ENCODE measurements at places on chromosomes 2 and 18. TPM values are rescaled to one million over a fixed set of nuclear protein-coding genes. Genes with fewer than 3 reads are reported as not detected.

DNA sequence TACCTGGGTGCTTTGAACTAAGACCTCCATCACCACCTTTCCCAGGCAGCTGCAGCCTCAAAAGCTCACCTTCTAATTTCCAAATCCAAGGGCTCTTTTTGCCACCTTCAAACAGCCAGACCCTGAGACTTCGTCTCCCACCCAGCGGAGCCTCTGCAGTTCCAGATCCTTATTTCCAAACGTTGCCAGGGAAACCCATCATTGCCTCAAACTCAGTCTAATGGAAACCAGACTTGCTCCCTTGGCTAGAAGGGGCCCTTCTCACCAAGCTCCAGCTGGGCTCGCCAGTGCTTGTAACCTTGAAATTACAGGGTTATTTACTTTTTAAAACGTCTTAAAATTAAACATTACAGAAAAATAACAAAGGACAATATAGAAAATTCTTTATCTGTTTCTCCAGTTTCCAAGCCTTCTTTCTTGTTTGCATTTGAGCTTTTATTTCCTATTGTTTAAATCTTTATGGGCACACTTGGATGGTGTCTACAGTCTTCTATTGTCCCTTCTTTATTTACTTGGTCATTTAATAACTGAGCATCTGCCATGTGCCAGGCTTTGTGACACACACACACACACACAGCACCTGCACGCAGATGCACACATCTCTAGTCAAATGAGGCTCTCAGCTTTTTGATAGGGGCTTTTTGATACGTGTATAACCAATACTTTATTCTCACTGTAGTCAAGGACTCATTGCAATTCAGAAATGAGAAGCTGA, 36.1 kb downstream of the TRPM8 start:
- no peak for ATAC-seq

- ATAC-seq = no peak
These were observed 148.7 kb upstream of the OSR1 start for GRCh38 chr2:19507137-19507536.

DNA sequence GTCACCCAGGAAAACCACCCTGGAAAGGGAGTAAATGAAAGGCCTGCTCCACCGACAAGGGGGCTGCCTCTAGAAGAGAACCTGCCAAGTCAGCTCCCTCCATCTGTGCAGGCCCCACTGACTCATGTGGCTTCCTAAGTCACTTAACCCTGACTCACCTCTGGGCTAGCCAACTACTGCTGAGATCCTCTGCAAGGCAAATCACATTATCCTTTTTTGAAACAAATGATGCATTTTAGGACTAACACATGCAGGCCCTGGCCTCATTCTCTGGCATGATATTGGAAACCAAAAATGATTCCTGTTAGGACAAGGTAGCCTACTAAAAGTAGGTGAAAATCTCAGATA, 474.6 kb downstream of the EPHA4 start:
- ATAC-seq = no peak

- no peak for ATAC-seq
These were observed 51.3 kb downstream of the ZNF516 start for GRCh38 chr18:76443519-76444445.

DNA sequence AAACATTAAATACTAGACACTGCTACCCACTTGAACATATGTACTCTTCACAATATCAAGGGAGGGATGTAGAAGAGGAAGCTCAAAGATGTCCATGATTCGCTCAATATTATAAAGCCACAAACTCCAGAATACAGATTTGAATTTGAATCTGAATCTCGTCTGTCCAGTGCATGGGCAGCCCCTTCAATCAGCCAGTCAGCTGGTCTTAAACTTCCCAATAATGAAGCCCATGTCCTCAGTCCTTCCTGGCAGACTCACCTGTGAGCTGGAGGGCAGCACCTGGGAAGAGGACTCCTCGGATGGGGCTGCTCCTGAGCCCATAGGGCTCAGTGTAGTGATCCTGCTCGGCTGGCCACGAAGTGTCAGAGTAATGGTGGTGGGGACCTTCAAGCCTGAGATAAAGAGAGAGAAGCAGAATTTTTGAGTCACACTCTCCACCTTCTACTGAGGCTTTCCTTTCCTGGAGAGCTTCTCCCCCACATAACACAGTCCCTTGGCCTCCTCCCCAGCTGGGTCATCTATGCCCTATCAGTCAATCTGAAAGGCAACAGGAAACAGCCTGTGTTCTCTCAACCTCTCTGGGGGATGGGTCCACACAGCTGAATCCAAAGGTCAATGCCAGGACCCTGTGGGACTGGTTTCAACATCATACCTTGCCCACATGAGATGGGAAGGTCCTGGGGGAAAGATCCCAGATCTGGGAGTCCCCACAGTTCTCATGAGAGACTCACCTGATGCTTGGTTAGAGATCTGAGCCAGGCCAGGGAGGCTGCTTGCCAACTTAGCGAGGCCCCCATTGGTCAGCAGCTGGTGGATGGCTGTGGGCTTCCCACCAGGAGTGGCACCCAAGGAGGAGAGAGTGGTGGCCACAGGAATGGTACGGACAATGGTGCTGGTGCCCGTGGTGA, 36.5 kb downstream of the KANSL3 start:
- no peak for ATAC-seq

- no peak for ATAC-seq
These were observed 40.4 kb upstream of the MYCN start for GRCh38 chr2:15899751-15900493.

DNA sequence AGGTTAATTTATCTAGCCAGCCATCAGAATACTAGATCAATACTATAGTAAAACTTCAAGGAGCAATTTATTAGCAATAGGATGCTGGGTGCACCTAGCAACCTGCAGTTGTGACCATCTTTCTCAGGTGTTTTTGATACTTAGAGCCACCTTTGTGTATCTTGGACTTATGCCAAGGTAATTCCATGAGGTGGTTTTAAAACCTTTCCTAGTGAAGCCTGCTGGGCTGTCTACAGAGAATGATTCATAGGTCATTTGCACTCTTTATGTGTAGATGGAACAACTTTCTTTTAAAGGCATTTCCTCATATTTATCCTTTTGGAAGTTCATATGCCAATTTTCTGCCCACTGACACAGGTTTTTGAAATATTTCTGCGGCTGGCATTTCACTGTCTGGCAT, 1030.1 kb upstream of the POU3F3 start:
- ATAC-seq = no peak

GRCh38 chr2:82391386-82391785, 2067.7 kb downstream of the SUCLG1 start:
- ATAC-seq = no peak

DNA sequence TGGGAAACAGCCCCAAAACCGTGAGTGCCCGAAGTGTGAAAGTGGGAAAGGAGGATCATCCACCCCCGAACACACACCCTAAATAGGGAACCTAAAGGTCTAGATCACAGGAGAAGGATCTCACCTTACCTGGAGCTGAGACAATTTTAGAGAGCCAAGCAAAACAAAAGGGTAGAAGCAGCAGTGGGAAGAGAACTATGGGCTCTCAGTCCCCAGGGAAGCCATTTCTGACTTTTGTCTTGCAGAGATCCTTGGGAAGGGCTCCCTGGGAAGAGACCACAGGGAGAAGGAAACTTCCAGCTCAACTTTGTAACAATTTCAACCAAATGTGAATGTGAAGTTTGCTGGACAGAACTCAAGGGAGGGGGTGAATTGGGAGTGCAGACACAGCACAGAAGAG, 110.6 kb downstream of the WDPCP start:
- ATAC-seq = no peak

DNA sequence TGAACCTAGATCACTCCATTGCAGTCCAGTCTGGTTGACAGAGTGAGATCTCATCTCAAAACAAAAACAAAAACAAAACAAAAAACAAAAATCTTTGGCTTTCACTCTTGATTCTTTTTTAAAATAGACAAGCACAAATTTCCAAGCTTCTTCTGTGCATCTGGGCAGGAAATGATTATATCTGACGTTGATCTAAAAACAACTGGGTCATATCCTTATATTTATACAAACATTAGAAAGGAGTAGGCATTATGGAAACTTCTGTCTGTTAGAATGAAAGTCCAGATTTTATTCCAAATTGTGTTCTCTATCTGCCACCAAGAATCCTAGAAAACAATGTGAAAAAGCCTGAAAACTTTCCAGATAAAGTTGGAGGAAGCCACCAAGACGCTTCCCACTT, 26.2 kb upstream of the PMAIP1 start:
- ATAC-seq = no peak

- ATAC-seq = no peak
These were observed 268.8 kb downstream of the ARHGAP15 start for GRCh38 chr2:143397884-143398614.

DNA sequence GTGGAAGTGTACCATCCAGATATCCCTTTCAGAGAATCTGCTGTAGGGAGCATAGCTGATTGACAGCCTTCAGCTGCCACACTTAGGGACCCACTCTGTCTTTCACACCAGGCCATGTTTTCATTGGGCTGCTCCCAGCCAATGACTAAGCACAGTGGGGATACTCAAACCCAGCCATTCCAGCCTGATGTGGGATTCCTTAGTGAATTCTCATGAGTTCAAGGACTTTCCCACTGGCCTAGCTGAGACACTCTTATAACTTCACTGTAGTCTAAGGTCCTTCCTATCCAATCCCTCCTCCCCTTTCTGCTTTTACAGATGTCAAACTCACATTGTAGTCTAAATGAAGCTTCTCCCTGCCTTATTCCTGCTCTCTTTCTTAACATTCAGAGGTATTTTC, 201.2 kb downstream of the PIK3C3 start:
- no peak for ATAC-seq

DNA sequence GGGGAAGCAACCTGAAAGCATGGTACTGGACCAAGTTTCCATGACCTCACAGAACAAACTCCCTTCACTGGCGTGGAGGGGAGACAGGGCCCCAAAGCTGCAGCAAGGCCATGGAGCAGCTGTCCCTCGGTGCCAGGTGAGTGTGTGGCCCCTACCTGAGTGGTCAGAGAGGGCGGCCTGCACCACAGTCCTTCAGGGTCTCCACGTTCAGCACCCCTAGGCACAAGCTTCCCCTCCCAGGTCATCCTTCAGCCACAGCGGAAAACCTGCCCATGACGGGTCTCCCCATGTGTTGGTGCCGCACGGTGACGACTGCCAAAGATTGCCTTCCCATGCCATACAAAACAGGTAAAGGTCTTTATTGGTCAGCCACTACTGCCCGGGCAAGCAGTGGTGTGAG, 201.6 kb downstream of the MGAT5 start:
- no peak for ATAC-seq

DNA sequence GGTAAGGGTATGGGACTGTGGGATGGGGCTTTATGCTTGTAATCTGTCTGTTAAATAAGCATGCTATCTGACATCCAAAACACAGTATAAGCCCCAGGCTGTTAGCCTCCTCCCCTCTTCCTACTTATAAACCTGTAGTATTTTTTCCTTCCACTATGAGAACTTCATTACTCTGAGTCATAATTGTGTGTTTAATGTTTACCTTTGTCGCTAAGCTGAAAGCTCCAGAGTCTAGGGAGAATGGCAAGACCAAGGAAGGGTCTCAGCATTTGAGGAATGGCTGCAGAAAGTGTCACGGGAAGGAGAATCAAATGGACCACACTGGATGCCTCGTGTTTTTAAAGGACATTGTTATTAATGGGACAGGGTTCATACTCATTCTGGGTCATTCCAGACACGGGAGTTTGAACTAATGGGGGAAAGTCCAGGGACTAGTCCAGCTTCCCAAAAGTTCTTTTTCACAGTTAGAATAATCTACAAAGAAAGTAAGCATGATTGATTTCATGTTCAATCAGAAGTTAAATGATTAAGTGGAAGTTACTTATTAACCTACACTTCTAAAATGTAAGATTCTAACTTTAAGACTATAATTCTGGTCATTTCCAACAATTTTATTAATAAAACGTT, 292.2 kb downstream of the AFF3 start:
- no peak for ATAC-seq

The ARHGAP15 gene
- total RNA-seq = 3.4 TPM

The DAW1 gene
- total RNA-seq = not detected

The CAPN14 gene
- total RNA-seq = 0.19 TPM

The WIPF1 gene
- total RNA-seq = 45.1 TPM

The REG3A gene
- total RNA-seq = not detected

The IL36B gene
- total RNA-seq = not detected

The AMER3 gene
- not detected for total RNA-seq

The SERPINB2 gene
- 14.5 TPM for total RNA-seq

The MEP1B gene
- total RNA-seq = not detected

The VWA3B gene
- total RNA-seq = not detected

The CCDC141 gene
- total RNA-seq = 6.2 TPM

The IL36RN gene
- total RNA-seq = not detected
